ENCODE measurements at places on chromosomes 7 and 10. TPM values are rescaled to one million over a fixed set of nuclear protein-coding genes. Genes with fewer than 3 reads are reported as not detected.

DNA sequence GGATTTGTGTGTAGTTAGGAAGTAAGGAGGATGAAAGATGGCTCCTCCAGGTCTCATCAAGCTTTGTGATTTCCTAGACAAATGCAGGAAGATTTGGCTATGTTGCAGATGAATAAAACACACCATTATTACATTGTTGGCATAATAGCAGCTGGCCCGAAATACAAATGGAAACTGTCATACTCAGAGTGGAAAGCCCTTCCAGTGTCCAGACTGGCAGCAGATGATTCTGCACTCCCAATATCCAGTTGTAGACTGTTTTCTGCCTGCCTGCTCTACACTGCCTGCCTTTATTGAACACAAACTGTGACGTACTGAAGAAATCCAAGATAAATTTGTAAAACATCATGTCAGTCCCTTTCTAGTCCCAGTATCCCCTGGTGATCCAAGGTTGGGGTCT is 99.7 kb upstream of the FZD1 start:
- no peak for DNase-seq

DNA sequence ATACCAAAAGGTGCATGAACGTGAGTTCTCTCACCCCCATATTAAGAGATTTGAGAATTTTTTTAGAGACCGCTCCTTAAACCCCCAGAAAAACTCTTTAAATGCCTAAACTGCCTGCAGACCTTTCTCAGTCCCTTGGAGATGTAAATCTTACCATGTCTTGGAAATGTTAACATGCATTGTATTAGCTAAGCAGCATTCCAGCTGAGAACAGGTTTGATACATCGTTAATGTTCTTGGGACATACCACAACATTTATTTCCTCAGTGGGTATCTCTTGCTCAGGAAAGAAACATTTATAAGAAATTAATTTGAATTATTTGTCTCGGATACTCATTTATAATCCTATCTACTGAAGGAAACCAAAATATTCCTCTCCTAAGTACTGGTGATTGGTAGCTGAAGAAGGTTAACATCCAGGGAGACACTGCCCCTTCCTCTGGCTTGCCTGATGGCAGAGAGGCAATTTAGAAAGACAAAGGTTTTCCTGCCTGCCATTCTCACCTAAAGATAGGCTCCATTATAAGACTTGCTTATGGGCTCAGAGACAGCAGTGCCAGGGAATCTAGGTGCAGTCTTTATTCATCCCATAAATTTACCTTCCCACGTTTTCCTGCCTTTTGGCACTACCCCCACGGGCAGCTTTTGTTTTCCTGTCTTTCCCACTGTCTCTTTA is 141.2 kb downstream of the COBL start:
- DNase-seq = no peak

DNA sequence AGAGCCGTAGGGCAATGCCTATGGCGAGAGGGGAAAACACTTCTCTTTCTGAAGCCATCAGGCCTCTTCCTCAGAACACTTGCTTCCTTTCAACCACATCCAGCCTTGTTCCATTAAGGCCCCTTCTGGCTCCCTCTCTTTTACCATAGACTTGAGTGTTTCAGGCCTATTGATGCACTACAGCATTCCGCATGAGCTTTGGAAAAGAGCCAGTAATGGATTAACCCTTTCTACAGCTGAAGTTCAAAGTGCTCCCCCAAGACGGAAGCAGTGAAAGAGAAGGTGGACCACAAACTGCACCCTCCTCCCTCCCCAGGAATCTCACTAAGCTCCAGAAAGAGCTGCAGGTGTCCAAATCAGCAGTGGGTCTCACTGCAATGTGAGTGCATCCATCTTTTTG is 102.7 kb upstream of the C7orf33 start:
- DNase-seq = no peak

GRCh38 chr10:76085002-76085816 is 653.8 kb downstream of the LRMDA start:
- no peak for DNase-seq

DNA sequence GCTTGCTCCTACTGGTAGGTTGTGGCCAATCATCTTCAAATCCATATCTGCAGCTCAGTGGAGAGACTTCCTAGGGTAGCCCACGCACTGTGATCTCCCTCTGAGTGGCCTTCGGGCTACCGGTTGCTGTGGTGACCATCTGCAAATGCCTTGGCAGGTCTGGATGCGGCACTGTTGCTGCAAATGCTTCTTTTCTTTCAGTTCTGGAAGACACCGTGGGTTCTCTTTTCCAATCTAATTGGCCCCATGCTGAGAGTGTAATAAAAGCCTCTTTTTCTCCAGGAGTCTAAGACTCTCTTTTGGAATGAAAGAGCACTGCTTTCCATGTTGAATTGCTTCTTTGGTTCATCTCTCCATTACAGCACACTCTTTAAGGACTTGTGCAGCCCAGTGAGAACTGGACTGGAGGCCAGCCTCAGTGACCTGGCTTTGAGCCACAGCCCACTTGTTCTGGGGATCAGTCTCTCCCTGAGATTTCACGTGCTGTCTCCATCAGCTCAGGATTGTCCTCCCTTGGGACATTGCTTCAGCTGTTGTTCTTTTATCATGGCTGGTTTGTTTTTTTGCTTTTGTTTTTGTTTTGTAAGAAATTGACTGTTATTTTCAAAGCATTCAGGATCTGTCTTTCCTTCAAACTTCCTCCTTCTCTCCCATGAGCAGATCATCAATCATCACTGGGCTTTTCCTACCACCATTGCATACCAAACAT is 286.6 kb downstream of the BMPER start:
- no peak for DNase-seq

GRCh38 chr7:37216156-37216852 is 232.4 kb downstream of the ELMO1 start:
- DNase-seq = no peak

DNA sequence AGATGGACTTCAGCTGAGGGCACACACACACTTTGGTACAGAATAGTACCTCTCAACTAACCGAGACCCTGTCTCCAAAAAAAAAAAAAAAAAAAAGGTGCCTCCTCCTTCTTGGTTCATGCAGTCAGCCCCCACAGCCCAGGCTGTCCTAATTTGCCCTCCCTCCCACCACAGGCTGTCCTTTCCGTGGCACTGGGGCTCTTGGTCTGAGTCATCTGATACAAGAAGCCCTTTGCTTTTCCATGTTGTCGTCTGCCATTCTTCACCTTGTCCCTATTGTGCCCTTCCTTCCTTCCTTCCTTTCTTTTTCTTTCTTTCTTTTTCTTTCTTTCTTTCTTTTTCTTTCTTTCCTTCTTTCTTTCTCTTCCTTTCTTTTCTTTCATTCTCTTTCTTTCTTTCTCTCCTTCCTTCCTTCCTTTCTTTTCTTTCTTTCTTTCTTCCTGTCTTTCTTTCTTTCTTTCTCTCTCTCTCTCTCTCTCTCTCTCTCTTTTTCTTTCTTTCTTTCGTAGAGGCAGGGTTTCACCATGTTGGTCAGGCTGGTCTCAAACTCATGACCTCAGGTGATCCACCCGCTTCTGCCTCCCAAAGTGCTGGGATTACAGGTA is 96.0 kb upstream of the IKZF1 start:
- DNase-seq = no peak

POU6F2 gene
- total RNA-seq = not detected

HECW1 gene
- not detected for total RNA-seq

DNA sequence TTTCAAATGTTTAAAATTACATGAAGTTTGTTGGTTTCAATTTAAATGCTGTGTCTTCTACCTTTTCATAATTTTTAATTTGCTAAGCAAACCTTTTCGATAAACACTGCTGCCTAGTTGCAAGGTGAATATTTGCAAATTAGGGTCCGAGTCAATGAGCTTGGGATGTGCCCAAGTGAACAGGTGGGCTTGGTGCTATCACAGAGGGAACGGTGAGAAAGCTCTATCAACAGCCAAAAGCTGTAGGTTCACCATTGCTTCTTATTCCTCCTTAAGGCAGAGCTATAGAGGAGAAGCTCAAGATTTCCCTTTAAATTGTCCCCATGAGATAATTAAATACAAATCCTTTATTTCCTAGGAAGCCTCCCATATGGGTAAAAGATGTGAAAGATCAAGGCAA is 245.3 kb upstream of the CELF2 start:
- no peak for DNase-seq

EDRF1 gene
- total RNA-seq = 0.53 TPM

ACSL5 gene
- total RNA-seq = 9.3 TPM

DNA sequence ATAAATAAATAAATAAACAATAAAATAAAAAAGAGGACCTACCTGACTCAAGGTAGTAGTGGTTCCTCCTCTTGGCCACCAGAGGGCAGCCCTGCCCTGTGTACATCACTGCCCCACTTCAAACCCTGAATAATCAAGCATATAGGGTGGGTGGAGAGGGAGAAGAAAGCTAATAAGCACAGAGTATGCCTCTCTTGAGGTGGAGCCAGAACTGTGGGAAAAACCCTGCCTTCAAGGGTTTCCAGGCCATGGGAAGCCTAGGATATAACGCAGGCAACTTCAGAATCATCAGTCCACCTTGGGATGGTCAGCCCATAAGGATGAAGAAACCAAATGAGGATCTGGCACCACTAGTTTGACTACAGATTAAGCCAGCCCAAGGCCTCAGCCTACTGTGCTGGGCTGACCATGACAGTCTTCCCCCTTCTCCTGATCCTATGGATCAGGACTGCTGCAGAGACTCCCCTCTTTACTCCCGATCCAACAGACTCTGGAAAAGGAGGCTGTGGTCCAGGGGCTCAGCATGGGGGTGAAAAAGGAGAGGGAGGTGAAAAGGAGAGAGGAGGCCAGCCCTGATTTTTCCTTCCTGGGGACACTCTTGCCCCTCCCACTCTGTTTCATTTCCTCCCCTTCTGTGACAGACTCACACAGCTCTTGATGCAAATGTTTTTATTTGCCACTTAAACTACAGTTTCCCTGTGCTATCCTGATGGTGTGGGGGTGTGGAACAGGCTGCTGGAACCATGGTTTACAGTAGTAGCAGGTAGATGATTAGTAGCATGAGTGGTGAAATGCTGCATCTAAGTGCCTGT is 10.1 kb downstream of the AVPI1 start:
- no peak for DNase-seq

- DNase-seq = peak; percentile 39
These were observed 15.3 kb downstream of the ECHDC3 start for GRCh38 chr10:11757454-11757820.

DNA sequence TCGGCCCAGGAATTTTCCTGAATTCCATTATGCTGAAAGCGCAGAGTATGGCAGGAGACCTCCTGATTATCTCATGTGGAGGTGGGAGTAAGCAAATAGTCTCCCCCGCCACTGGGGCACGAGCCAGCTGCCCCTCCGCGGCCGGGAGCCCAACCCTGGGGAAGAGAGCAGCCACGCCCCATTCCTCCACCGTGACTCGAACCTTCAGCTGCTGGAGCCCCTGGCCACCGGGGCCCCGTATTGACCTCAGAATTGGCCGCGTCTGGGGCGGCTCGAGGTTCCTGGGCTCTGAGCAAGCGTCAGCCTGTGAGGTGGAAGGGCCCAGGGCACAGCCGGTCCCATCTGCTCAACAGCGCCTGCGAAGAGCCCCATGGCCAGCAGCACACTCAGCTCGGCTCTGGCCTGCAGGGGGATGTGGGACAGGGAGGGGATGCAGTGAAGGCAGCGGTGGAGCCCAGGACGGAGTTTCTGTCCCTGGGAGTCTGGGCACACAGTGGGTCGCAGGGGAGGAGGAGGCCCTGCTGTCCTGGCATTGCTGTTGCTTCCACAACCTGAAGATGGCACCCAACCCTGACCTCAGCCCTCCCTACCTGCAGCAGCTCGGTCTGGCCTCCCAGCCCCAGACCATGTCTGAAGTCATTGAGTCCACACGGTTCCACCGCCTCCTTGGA is 97.8 kb downstream of the CHST15 start:
- no peak for DNase-seq

NACAD gene
- total RNA-seq = 7.1 TPM

DNA sequence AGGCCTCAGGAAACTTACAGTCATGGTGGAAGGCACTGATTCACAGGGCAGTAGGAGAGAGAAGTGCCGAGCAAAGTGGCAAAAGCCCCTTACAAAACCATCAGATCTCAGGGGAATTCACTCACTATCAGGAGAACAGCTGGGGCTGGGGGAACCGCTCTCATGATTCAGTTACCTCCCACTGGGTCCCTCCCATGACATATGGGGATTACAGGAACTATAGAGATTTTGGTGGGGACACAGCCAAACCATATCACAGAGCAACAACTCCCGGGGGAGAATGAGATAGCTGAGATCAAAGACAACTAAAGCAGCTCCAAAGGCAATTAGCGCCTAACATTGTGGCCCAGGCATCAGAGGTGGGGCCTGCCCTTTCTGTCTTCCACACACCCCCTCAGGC is 85.4 kb upstream of the VOPP1 start:
- no peak for DNase-seq

WASL gene
- total RNA-seq = 23.7 TPM

GRCh38 chr10:102393411-102394078 is 2.0 kb upstream of the NFKB2 start:
- no peak for DNase-seq

DNA sequence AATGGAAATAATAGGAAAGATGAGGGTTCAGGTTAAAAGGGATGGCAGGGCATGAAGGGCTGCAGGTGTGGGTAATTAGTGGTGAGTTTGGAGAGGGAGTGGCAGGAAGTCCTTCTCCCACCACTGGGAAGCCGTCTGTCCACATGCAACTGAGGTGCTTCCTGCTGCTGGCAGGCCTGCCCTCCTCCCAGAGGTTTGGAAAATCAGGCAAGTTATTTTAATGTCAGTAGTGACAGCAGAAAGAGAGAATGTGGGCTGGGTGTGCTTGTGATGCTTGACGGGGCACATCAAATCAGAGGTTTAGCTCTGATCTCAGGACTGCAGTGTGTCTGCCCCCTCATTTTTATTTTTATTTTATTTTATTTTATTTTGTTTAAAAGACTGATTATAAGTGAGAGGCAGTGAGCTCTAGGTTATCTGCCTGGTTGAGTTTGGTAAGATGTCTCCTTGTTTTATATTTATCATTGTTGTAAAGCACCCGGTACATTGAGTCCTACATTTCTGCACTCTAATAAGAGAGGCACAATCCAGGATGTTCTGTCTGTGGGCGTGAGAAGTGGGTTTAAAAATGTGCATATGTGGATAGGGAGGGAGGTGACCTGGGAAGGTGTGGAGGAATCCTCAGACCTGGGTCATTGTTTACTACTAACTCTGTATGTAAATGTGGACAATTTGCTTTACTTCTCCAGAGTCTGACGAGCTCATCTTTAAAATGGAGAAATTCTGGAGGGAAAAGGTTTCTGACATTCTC is 504.4 kb downstream of the LRMDA start:
- DNase-seq = no peak

GRCh38 chr7:30276203-30276900 is 8.0 kb upstream of the ZNRF2 start:
- no peak for DNase-seq

LHFPL3 gene
- not detected for total RNA-seq

- DNase-seq = peak; percentile 86
These were observed 5.9 kb downstream of the TTYH3 start for GRCh38 chr7:2637505-2638223.

DNA sequence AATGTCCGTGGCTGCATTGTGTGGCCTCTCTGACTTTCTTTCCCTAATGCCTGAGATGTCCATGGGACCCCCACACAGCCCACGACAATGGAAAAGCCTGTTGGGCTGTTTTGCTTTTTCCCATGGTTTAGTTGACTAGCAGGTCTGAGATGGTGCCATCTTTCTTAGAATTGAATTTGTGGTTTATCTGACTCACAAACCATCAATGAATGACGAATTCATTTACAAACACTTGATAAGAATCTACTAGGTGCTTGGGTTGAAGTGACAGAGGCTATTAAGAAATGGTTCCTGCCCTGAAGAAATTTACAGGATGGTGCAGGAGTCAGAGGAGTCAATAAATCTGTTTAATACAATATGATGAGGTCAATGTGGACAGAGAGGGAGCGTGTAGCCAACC is 75.4 kb downstream of the OTUD1 start:
- no peak for DNase-seq
